ENCODE measurements at places on chromosomes 2 and 18. TPM values are rescaled to one million over a fixed set of nuclear protein-coding genes. Genes with fewer than 3 reads are reported as not detected.

WNT10A gene
- polyA plus RNA-seq, result not detected

UGT1A10 gene
- polyA plus RNA-seq, result not detected

DNA sequence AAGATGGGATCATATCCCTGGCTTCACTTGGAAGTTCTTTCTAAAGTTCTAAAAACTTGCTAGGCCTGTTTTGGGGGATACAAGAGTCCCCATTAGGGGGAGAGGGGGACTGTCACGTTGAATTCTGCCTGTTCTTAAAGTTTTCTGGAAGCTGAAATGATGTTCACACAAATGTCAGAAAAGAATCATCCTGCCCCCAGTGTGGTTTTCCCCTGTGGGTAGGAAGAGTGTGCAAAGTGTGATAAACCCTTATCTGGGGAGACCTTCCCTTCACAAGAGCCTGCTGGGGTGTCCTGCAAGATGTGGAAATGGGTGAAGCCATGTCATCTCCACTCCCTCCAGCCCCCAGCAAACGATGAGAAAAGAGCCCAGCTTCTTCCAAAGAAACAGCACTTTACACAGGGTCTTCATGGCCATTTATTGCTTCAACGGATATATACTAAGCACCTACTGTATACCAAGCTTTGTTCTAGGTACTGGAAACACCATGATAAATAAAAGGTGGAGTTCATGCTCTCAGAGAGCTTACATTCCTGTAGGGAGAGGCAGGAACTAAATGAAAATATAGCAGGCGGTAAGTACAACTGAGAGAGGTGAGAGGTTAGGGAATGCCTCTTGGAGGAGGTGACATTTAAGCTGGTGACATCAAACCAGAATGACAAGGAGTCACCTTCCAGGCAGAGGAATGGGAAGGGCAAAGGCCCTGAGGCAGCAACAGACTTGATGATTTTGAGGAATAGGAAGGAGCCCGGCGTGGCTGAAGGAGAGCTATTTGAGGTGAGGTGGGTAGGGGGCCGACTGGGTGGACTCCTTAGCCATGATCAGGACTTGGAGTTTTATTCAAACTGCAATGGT, 1.6 kb downstream of the MFSD2B start:
- DNase-seq, result no peak

DNA sequence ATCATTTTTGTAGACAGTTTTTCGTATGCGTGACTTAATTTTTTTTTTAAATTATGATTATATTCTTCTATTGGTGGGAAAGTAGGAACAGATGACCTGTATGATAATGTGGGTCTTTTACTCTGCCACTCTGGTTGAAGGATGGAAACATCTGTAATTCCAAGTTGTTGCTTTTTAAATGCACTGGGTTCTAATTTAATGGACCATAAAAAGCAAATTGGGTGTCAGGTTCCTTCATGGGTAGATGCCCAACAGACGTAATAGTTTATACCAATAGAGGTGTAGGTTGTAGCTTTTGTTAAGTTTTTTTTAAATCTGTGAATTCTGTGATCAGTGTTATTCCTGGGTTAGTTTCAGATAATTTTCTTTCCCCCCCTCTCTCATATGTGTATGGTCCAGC, 117.6 kb downstream of the MAP4K4 start:
- DNase-seq, result no peak

GPAT2 gene
- polyA plus RNA-seq, result 1.1 TPM

All from right cardiac atrium (tissue), 5 donors.